ENCODE measurements at places on chromosomes 4 and X. TPM values are rescaled to one million over a fixed set of nuclear protein-coding genes. Genes with fewer than 3 reads are reported as not detected.
A peak's percentile ranks its signal among the peaks of the same experiment; 100 is the strongest.

GRCh38 chr4:153221783-153222706 lies 17.8 kb downstream of the TRIM2 start:
- peak; percentile 70 for DNase-seq

- DNase-seq = no peak
Observed at GRCh38 chrX:14274691-14275090, 245.0 kb upstream of the GEMIN8 start.

- peak; percentile 68 for DNase-seq
Observed at GRCh38 chrX:11437642-11438379, 144.6 kb downstream of the AMELX start.

- no peak for DNase-seq
Observed at GRCh38 chr4:165060938-165061337, 7.3 kb downstream of the TRIM75 start.

- peak; percentile 11 for DNase-seq
Observed at GRCh38 chrX:138775517-138775916, 64.0 kb upstream of the FGF13 start.

- peak; percentile 59 for DNase-seq
Observed at GRCh38 chr4:40515398-40516293, 114.0 kb downstream of the RBM47 start.

DNA sequence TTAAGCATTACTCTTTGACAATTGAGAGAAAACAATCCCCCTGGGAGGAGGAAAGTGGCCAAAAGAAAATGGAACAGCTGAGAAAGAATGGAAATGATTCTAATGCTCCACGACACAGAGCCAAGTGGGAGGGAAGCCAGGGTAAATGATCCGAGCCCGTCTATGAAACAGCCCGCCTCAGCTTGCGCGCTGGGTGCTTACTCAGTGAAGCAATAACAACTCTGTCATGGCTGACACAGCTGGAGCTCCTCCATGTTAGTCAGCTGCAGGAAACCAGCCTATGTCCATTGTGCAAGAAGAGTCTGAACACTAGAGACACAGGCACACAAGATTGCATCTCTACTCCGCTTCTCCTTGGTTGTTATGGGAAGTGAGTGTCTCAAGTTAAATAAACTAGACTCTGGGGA lies 19.3 kb downstream of the NOA1 start:
- peak; percentile 60 for DNase-seq

DNA sequence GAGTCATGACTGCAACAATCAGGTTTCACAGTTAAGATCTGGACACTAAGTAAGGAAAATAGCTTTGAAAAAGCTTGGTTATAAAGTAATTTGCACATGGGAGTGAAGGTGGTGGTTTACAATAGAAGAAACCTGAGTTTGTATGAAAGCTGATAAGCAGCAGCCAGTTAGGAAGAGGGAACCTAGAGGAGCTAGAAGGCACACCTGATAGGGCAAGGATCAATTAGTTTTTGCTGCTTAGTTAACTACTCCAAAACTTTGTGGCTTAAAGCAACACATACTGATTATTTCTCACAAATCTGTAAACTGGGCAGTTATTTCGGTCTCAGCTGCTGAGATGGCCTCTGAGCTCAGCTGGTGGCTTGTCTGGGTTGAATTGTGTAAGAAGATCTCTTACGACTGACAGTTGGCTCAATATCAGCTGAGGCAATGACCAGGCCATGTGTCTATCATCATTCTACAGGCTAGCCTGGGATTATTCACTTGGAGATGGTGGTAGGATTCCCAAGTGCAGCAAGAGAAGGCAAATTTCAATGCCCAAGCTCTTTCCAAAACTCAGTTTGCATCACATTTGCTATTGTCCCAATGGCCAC lies 255.0 kb upstream of the PITX2 start:
- no peak for DNase-seq

ATP11C gene
- 33.3 TPM for total RNA-seq

TMEM150C gene
- total RNA-seq = 2.5 TPM

Measured in A172 (cell line).